Motor neuron (in vitro differentiated cells): ENCODE measurements at places on chromosomes 2 and 18.

DNA sequence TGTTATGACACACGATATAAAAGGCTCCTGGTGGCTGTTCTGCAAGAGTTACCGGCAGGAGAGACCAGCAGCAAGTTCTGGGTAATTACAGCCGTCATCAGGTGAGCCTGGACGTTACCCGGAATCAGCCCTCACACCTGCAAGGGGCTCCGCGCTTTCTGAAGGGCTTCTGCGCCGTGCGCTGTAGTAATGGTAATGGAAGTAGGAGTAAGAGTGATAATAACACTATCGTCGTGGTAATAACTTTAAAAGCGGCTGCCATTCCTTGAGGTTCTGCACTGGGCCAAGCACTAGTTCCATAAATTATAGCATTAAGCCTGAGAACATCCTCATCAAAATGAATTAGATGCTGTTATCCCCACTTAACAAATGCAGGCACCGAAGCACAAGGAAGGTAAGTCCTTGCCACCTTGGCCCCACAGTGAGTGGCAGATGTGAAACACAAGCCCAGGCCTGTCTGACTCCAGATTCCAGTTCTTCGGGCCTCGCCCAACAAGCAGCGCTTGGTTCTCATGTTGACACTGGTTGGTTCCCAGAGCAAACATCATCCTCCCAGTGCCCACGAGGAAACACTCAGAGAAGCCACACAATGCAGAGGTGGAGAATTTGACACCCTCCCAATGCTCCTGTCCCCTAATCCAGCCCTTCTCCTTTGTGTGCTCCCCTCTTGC, 205.2 kb downstream of the EIPR1 start:
- no peak for ATAC-seq

GRCh38 chr2:212973347-212973746, 178.1 kb downstream of the IKZF2 start:
- ATAC-seq: no peak

- no peak for ATAC-seq
These were observed 17.3 kb upstream of the ASXL2 start for GRCh38 chr2:25895610-25896009.

DNA sequence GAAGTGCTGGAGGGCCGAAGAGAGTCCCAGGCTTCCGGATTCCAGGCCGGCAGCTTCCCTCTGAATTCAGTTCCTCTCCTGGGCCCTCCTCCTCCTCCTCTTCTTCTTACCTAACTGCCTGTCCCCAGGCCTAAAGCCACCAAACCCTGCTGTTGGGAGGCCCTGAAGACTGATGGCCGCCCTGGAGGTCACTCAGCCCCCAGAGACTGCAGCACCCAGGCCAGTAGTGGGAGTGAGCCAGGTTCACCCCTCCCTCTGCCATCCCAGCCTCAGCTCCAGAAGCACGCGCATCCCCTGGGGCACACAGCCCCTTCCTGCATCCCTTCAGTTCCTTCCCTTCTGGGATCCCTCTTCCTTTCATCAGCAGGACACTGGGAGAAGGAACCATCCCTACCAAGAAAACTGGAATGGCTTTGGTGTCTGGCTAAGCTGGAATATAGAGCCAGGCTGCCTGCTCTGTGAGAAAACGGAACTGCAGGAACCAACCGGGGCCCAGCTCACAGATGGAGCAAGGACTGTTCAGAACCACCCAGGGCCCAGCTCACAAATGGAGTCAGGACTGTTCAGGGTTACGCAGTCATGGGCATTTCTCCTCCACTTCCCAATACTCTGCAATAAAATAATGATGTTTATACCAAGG, 127.4 kb downstream of the NDUFA10 start:
- no peak for ATAC-seq

DNA sequence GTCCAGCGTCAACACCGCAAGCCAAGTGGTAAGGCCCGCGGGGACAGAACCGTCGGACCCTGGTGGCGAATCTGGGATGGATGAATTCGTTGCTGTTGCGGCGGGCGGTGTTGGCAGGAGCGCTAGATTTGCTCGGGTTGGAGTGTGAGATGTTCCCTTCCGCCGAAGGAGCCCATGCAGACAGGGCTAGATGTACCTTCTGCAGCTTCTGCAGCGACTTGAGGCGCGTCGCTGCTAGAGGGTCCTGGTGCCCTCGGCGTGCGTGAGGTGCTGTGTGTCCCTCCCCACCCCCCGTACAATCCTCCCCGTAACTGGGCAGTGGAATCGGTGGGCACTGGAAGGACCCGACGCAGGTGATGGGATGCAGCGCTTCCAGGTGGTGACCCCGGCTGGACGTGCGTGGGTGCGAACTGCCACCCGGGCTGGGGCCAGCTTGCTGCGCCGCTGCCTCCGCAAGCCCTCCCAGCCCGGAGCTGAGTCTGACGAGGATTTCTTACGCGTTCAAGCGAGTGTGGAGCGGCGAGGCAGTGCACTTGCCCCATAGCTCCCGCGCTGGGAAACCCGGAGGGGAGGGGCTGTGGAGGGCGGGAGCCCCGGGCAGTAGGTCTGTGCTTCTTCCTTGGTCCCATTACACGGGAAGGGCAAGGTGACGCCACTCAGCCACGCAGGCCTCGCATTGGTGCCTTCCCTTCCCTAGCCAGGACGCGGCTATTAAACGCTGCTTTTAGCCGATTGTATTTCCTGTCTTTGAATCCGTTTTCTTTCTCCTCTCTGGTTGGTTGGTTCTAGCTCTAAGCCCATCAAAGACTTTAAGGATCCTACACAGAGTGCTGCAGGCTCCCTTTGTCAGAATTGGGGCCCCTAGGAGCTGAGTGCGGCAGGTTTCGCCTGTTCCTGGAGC, 34.2 kb downstream of the CHRNA1 start:
- ATAC-seq: peak; percentile 70

GRCh38 chr2:186101616-186102015, 363.0 kb downstream of the FSIP2 start:
- no peak for ATAC-seq

- no peak for ATAC-seq
These were observed 984 bp downstream of the CCDC88A start for GRCh38 chr2:55418512-55419232.

GRCh38 chr18:35296060-35296459, 6.0 kb upstream of the ZSCAN30 start:
- no peak for ATAC-seq

GRCh38 chr2:189022053-189022481, 47.9 kb downstream of the COL3A1 start:
- peak; percentile 17 for ATAC-seq

DNA sequence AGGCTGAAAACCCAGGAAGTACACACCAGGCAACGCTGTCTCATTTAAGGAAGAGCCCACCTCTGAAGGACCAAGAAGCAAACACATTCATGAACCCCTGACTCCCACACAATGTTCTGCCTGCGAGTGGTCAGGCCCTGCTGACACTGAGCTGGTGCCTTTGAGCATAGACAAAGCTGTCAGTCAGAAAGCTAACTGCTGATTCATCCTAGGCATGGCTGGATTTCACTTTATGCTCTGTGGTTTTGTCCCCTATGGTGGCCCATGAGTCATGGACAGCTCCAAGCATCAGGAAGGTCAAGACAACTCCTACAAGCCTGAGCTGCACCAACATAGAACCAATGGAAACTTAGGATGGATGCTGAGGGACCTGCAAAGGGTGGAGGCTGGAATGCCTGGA, 78.9 kb downstream of the UXS1 start:
- ATAC-seq: peak; percentile 47

DNA sequence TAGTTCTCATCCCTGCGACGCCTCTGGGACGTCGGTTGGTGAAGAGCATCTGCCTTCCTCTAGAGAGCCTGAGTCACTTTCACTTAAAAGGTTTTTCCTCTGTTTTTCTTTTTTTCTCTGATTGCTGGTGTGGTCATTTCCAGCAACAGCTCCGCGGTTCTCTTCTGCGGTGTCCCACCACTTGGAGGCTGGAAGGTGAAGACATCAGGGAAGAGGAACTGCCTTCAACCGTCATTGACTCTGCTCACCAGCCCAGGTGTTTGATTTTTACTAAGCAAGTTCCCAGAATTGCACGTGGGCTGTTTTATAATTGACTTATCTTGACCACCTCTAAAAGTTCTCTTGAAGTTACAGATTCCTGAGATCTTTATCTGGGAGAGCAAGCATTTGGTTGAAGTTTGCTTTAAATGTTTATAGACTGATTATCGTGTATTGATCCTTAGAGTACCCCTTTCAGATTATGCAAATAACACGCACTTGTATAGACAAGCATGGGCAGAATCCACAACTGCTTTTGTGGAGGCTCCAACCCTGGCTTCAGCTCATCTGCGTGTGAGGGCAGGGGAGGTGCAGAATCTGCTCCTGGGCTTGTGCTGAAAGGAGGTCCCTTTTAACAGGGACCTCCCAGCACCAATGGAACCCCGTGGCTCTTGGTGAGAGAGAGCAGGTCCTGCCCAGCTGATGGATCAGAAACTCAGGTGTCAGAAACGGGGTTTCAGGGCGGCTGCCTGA, 3.5 kb downstream of the CTDP1 start:
- ATAC-seq: no peak

- ATAC-seq: no peak
These were observed 100.8 kb downstream of the EPC2 start for GRCh38 chr2:148745151-148745851.

DNA sequence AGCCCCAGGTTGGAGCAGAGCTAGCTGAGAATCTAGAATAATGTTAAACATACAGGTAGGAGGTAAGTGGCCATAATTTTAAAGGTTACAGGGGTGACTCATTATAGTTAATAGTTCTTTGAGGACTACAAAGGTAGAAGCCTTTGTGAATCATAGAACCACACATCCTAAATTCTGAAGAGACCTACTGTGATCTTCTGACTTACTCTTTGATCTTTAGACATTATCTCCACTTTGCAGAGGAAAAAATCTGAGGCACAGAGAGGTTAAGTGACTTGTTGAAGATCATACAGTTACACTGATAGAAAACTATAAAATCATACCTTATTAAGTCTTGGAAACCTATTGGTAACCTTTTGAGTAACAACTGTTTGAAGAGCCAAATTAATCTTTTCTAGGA, 1051.3 kb upstream of the NRXN1 start:
- no peak for ATAC-seq

GRCh38 chr18:70513502-70514171, 224.8 kb downstream of the SOCS6 start:
- ATAC-seq: no peak

GRCh38 chr2:127820080-127820668, 9.2 kb upstream of the WDR33 start:
- ATAC-seq: no peak

DNA sequence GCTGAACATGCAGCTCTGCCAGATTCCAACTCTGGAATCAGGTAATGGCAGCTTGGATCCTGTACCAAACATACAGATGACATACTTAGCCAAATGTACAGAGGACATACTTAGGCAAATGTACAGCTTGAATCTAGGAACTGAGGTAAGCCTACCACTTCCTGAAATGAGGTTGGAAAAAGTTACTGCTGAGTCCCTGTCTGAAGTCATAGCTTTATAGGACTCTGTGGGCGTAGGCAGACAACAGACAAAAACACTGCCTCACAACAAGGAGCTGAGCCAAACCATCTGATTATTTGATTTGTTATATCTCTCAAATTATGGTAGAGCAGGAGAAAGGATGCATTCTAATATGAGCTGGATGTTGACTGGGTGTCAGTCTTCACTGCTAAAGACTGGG, 290.2 kb upstream of the TCF4 start:
- no peak for ATAC-seq

- ATAC-seq: no peak
These were observed 237.2 kb upstream of the ETAA1 start for GRCh38 chr2:67159929-67160328.

DNA sequence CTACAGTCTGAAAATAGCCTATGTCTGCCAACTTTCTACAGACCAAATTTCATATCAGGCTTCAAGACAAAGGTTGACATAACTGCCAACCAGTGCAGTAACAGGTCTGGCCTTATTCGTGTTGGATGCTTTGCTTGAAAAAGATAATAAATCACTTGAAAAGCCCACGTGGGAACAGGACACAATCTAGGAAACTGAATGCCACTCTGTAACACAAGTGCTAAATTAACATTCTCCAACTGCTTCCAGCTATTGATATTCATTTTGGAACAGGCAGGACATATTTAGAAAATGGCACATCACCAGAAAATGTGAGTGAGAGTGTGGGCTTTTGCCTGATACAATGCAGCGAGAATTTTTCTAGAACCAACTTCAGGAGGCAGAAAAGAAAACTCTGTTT, 165.9 kb upstream of the CCDC150 start:
- ATAC-seq: no peak
